NCI-H460 (cell line): ENCODE measurements at places on chromosomes 5 and 9. TPM values are rescaled to one million over a fixed set of nuclear protein-coding genes. Genes with fewer than 3 reads are reported as not detected.

DNA sequence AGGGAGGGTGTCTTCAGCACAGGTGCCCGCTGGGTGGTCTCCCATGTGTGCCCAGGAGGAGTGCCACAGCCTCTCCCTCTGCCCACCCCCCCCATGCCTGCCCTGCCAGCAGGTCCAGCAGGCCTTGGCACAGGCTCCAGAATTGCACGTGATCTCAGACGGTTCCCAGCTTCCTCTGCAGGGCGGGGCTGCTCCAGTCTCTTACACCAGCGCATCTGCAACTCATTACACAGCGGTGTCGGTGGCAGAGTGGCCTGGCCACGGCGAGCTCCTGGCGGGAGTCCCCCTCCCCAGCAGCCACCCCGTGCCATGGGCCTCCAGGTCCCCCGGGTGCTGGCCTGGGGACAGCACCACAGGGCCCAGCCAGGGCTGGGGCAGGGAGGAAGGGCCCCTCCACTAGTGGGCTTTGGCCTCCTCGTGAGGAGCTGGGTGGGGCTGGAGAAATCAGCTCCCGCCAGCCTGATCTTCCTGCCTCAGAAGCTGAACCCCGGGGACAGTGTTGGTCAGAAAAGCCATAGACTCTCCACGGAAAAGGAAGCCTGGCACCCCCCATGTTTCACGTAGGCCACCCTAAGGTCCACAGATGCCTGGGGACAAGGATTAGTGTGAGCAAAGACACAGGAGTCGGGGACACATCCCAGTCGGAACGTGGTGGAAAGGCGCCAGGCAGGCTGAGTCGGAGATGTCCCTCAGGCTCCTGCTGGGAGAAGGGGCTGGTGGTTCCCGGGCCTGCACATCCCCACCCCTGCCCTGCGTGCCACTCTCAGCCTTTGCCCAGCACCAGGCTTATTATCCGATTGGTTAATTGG is 40.2 kb downstream of the RXRA start:
- DNase-seq: peak; percentile 85

DNA sequence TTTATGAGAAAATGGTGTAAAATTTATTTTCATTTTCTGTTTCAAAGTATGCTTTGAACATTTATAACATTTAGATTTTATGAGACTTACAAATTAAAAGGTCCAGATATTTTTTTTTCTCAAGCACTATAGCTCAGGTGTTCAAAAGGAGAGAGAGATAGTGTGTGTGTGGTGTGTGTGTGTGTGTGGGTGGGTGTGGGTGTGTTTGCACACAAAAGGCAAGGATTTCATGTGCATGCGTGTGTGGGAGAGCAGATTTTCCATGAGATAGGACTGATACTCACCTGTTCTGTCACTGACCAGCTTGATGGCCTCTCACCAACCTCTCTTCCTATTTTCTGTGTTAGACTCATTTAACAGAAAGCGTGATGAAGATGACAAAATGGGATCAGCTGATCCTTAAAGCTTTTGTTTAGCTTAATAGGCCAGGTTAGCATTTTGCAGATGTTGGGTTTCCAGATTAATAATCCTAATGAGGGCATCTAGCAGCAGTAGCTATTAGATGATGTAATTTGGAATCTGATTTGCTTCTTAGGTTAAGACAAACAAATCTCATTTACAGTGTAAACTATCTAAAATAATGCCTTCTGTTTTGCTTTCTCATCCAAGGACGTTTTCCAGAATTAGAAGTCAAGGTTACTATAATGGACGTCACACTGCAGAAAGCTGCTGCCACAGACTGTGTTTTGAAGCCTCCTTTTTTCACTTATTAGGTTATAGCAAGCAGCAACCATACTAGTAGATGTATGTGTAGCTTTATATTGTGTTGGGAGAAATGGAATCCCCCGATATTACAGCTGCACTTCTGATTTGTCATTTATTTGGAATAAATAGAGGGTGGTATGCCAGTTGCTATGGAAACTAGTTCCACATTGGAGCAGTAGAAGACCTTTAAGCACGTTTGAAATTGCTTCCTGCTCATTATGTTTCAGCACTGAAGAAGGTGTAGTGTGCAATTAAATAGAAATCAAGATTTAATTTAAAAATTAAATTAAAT is 355.6 kb downstream of the TAF11L14 start:
- DNase-seq: no peak

- DNase-seq: no peak
Measured at GRCh38 chr5:78589923-78590322, 58.6 kb downstream of the LHFPL2 start.

GRCh38 chr5:95113489-95113888 is 171.4 kb downstream of the MCTP1 start:
- no peak for DNase-seq

DNA sequence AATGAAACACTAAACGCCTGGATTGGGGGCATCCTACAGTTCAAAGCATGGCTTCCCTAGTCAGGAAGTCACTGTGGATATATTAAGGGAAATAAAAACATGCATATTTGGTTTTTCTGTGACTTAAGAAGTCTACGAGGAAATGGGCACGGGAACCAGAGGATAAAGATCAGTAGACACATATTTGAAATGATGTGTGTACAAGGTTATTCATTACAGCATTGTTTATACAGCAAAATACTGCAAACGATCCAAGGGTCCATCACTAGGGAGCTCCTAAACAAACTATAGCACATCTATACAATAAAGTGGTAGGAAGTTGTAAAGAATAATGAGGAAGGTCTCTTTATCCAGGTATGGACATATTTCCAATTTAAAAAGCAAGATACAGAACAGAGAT is 71.8 kb downstream of the EFNA5 start:
- DNase-seq: no peak

- no peak for DNase-seq
Measured at GRCh38 chr9:133589454-133590227, 19.5 kb downstream of the FAM163B start.

DNA sequence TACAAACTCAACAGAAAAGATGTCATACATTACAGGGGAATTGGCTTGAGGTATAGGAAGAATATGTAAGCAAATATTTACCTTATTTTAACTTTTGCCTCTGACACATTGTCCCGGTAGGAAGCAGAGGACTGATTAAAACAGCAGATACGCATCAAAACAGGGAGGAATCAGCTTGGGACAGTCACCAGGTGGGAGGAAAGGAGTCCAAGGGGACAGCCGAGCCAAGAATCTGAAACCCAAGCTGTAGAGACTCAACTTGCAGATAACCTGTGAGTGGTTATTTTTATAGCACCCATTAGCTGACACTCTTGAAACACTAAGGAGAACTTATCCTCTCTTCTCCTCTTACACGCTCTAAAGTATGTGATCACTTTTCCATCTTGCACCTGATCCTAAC is 22.3 kb downstream of the PDZD2 start:
- no peak for DNase-seq

- no peak for DNase-seq
Measured at GRCh38 chr9:106621313-106622163, 241.4 kb upstream of the ZNF462 start.

DNA sequence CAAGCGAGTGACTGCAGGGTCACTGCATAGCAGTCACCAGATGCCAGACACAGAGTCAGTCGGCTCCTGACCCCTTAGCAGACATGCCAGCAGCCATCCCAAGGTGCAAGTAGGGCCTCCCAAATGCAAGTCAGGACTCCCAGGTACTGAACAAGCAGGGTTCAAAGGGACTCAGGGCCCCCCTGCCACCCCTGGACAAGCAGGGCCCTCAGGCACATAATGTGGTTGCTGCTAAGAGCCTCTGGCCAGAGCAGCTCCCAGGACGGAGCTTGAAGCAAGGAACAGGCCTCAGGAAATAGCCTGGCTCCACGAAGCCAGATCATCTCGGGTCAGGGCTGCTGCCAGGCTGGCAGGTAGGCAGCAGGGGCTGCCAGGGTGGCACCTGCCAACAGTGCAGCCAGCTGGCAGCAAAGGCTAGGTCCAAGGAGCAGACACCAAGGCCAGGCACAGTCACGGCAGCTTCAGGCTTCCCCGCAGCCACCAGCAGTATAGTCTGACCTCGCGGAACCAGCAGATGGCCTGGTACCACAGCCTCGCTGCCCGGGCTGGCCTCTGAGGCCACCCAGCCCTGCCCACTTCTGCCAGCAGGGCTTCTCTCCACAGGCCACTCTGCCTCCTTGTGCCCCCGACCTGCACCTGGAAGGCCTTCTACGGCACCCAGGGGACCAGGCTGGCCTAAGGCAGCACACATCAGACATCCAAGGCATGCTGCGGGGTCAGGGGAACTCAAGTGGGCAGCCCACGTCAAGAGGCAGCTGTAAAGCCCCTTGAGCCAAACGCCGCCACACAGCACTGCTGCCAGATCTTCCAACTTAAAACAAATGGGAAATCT is 7.4 kb downstream of the EEIG1 start:
- DNase-seq: no peak

GRCh38 chr5:180070756-180071530 is 616 bp downstream of the RNF130 start:
- DNase-seq: peak; percentile 28

GRCh38 chr9:35518225-35518821 is 28.4 kb downstream of the RUSC2 start:
- DNase-seq: peak; percentile 79

DNA sequence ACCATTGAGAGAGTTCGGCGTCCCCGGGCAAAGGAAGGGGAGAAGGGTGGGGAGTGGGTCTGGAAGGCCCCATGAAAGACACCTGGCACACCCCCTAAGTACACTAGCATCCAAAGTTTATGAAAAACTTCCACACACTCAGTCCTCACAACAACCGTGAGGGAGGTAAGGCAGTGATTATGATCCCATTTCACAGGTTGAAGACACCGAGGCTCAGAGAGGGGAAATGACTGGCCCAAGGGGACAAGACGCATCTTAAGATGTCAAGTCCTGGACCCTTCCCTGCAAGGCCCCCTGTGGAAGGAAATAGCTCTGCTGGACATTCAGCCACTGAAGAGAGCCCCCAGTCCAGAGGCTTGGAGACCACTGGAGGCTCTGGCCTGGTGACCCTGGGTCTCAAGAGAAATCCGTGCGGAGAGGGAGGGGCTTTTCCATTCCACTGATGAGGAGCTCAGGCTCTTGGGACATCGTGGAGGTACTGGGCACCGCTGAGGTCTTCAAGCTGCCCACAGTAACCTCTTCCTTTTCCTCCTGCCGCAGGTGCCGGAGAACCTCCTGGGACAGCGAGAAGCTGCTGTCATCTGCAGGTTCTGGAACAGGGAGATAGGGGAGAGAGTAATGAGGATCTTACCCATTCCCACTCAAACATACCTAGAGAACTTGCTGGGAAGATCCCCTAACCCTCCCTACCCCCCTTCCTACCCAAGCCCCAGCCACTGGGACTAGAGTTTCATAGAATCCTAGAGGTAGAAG is 5.2 kb downstream of the SMIM33 start:
- DNase-seq: no peak

DNA sequence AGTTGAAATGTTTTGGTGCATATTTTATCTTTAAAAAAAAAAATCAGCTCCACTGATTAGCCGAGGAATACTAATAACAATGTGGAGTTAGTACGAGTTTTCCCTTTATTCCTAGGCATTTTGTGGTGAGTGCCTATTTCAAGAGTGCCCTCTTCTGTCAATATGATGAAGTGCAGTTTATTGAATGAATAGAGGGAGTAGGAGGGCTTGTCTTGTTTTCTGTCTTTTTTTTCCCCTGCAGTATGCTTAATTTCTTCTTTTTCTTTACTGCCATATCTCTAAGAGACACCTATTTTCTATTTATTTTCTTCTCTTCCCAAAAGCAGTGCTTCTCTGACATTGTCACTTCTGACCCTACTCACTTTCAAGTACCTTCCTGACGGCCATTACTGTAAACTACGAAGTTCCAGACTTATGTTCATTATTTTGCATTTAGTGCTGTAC is 169.6 kb upstream of the PITX1 start:
- no peak for DNase-seq

The PPP3R2 gene
- total RNA-seq: not detected in 2 replicates

The FOXD4L6 gene
- total RNA-seq: 0.07 TPM in 1 of 2 replicates, not detected in the other

The TRPM6 gene
- 1.4 TPM in 2 replicates for total RNA-seq

The ZFP37 gene
- total RNA-seq: not detected in 2 replicates

The NOP16 gene
- total RNA-seq: 40.8 and 49.4 TPM in 2 replicates

The AK8 gene
- total RNA-seq: 0.42 and 2.6 TPM in 2 replicates

The SOX30 gene
- not detected in 2 replicates for total RNA-seq

The FBN2 gene
- total RNA-seq: 29.7 and 29.8 TPM in 2 replicates

The LCN15 gene
- total RNA-seq: not detected in 2 replicates

The SLC6A18 gene
- not detected in 2 replicates for total RNA-seq

The OTP gene
- total RNA-seq: not detected in 2 replicates
